Cerebellar cortex (tissue), 1 donor: ENCODE measurements at places on chromosomes 16 and 17.

DNA sequence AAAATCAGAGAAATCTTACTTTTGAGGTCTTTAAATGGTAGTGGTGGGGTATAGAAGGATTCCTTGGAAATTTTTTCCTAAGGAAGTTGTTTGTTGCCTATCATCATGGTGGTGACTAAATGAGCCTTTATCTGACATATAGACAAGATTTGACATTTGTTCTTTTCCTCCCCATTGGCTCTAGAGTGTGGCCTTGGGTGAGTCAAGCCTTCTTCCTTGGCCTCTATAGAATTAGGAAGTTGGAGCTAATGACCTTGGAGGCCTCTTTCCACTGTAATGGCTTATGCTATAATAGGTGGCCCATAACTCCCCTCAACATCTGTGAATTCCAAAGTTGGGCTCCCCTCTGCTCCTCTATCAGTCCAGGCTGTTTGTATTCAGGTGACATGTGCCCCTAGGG is 79.1 kb upstream of the HNF1B start:
- no peak for DNase-seq

DNA sequence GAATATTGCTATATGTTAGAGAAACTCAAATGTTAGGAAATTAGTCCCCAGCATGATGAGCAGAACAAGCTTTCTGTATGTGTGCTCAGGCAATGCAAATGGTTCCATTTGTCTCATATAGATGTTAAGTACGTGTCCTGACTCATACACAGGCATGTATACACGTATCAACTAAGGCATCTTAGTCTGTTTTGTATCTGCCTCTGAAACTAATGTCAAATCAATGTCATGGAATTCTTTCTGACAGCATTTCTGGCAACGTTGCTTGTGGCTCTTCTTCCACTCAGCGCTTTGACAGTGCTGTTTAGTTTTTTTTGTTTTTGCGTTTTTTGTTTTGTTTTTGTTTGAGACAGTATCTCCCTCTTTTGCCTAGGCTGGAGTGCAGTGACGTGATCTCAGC is 111.9 kb downstream of the CNTNAP4 start:
- DNase-seq, result no peak

GRCh38 chr16:54282202-54282927 is 4.2 kb downstream of the IRX3 start:
- peak; percentile 5 for DNase-seq

GRCh38 chr17:62059414-62059813 is 5.7 kb downstream of the MED13 start:
- DNase-seq, result peak; percentile 14

DNA sequence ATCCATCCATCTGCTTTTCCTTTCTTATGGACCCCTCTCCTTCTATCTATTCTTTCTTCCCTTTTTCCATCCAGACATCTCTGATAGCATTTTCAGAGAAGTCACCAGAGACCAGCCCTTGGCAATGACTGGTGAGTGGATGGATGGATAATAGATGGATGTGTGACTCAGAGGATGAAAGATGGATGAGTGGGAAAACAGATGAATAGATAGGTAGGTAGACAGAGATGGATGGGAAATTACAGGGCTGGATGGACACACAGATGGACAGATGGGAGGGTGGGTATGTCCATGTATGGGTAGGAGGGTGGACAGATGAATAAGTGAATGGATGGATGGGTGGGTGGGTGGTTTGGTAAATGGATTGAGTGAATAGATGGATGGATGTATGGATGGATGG is 101.0 kb downstream of the LITAF start:
- DNase-seq, result no peak

GRCh38 chr17:80663781-80664206 is 119.2 kb downstream of the RPTOR start:
- DNase-seq, result peak; percentile 58
